ENCODE measurements at places on chromosomes 1 and 21.

GRCh38 chr1:71656902-71657301 lies 576.1 kb upstream of the ZRANB2 start:
- DNase-seq: no peak

- no peak for DNase-seq
Measured at GRCh38 chr1:241582921-241583321, 50.7 kb downstream of the KMO start.

- no peak for DNase-seq
Measured at GRCh38 chr1:151570819-151571218, 30.7 kb downstream of the TUFT1 start.

GRCh38 chr1:22245726-22246125 lies 102.8 kb upstream of the WNT4 start:
- no peak for DNase-seq

DNA sequence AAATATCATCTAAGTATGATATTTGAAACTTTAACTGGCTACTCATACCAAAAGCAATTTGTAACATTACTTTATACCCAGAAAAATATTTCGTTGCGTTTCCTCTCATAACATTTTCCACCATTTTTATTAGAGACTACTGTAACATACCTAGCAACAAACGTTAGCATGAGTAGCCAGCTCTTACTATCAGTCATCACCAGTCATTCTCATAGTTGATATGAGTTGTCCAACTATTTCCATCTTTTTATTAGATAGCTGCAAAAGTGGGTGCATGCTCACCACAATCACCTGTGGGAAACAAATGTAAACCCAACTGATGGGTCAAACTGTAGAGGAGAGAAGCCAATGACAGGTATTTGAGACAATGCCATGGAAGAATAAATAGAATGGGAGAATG lies 114.6 kb downstream of the AKT3 start:
- no peak for DNase-seq

- no peak for DNase-seq
Measured at GRCh38 chr1:226710501-226710900, 28.6 kb downstream of the ITPKB start.

GRCh38 chr21:34979383-34979782 lies 69.7 kb downstream of the RUNX1 start:
- DNase-seq: no peak

DNA sequence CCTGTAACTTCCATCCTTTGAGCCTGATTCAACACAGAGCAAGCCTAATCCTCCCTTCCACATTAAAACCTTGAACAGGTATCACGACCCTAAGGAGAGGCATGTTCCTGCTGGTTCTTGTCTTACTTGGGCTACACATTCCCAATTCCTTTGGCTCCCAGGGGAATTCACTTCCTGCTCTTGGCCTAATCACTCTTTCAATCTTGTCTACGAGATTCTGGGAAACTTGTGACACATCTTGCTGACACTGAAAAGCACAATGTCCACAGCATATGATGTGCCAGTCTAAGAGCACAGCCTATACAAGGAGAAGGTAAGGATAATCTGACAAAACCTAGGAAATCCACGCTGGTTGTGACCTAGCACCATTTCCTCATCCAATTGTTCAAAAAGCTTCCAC lies 163.9 kb downstream of the GABPA start:
- no peak for DNase-seq

DNA sequence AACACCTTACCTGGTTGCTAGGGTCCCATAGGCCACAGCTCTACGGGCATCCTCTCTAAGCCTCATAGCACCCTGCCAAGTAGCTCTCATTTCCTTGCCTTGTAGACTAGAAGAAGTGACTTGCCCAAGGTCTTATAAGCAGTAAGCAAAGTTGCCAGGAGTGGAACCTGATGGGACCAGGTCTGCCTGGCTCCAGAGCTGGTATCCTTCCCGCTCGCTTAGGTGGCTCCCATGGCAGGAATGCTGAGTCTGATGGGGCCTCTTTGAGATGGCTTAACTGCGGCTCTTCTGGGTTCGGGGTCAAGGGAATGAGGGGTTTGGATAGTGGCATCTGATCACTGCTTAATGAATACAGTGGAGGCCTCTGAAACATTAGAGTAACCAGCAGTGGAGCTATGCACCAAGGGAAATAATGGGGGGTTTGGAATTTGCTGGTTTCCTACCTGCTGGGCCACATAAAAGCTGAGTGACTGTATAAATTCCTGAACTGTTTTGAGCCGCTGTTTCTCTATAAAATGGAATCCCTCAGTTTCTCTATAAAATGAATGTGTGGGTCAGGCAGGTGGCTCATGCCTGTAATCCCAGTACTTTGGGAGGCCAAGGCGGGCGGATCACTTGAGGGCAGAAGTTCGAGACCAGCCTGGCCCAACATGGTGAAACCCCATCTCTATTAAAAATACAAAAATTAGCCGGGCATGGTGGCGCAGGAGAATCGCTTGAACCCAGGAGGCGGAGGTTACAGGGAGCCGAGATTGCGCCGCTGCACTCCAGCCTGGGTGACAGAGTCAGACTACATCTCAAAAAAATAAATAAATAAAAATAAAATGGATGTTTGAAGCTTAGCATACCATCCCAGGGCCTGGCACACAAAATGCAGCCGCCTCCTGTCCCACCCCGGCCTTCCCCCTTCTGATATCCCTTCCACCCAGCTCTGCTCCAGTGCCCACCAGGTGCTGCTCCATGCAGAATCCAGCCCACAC lies 12.4 kb downstream of the FAM151A start:
- DNase-seq: no peak

- no peak for DNase-seq
Measured at GRCh38 chr1:218164930-218165700, 120.0 kb upstream of the RRP15 start.

DNA sequence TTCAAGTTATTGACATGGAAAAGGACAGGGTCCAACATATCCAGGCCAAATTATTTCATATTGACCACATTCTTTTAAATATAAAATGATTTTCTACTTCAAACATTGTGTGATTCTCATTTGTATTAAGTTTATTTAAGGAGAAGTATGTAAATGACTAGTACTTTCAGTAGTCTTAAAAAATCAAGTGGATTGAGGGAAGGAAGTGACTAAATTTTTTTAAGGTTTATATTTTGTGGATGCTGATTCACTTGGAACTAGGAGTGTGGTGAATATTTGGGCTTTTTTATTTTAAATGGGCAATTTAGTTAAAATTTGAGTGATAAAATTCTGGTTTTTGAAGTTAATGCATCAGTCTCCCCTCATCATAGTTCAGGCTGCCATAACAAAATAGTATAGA lies 10.1 kb downstream of the PRRC2C start:
- DNase-seq: no peak

DNA sequence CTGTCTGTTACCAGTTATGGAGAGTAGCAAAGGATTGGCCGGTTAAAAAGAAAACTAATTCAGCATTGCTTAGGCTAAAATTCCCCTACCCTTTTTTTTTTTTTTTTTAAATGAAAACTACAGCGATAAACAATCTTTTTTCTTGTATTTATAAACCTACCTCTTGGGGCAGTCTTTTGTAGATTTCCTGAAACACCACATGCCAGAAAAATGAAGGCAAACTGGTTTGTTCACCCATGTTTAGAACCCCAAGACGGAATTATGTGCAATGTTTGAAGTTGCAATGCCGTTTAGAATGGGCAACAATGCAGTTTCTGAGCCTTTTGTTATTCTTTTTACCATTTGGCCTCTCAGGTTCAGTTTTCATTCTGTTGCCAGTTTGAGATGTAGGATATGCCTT lies 59.1 kb downstream of the PRDM2 start:
- no peak for DNase-seq

- DNase-seq: no peak
Measured at GRCh38 chr1:218896202-218896601, 277.5 kb upstream of the LYPLAL1 start.

DNA sequence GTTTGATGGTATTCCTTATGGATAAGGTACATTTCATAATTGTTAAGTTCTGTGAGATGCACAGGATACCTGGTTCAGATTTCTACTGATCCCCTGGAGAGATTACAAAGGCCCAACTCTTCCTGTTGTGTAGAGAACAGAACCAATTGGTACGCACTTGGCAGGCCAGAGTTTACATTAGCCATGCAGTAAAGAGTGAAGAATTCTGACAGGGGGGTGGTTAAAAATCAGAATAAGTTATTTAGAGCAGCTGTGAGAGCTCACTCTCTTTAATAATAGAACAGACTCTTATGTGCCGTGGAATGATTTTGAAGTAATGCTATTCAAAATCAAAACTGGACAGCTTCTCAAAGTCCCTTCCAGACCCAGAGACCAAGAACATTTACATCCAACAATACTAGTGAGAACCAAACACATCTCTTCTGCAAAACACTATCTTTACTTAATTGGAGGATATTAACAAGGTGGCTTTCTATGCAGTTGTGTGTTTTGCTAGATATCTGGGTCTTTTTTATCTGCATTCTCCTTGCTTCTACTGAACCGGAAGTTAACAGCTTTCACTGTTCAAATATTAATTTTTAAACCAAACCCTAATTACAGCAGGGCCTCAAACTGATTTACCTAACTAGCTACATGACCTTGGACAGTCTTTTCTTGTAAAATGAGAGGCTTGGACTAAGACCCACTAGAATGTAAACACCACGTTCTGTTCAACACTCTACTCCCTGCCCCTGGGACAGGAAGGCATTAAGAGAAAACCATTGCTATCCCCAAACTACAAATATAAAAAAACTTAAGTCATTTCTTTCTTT lies 4.0 kb downstream of the USP24 start:
- no peak for DNase-seq

GRCh38 chr21:23101111-23101510 lies 2102.9 kb downstream of the NCAM2 start:
- no peak for DNase-seq
